Activated CD4-positive, alpha-beta T cell treated with anti-CD3 and anti-CD28 coated beads for 36 hours (primary cell): ENCODE measurements at places on chromosomes 1 and 21.

GRCh38 chr1:241061062-241061461 is 295.9 kb downstream of the RGS7 start:
- no peak for DNase-seq

DNA sequence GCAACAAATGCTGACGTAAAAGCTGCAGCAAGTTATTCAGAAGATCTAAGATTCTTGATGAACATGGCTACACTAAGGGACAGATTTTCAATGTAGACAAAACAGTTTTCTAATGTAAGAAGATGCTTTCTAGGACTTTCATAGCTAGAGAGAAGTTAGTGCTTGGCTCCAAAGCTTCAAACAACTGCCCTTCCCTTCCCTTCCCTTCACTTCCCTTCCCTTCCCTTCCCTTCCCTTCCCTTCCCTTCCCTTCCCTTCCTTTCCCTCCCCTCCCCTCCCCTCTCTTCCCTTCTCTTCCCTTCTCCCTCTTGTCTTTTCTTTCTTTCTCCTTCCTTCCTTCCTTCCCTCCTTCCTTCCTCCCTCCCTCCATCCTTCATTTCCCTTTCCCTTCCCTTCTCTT is 365.3 kb upstream of the ADGRL4 start:
- DNase-seq = no peak

- DNase-seq = no peak
Observed at GRCh38 chr21:34110594-34111202, 37.3 kb downstream of the MRPS6 start.

DNA sequence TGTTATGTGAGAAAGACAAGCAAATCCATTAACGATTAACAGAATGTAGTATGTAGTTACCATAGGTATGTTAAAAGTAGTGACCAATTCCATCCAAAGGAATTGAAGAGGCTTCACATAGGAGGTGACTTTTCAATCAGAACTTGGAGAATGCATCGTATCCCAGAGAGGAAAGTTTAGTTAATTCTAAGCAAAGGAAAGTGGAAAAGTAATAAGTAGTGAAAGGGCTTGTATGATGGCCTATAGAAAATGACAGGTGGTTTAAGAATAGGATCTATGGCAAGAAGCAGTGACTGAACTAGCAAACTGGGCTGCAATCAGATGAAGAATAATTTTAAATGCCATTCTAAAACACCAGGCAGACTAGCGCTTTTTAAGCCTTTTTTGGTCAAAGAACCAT is 16.6 kb downstream of the SCMH1 start:
- DNase-seq = no peak

DNA sequence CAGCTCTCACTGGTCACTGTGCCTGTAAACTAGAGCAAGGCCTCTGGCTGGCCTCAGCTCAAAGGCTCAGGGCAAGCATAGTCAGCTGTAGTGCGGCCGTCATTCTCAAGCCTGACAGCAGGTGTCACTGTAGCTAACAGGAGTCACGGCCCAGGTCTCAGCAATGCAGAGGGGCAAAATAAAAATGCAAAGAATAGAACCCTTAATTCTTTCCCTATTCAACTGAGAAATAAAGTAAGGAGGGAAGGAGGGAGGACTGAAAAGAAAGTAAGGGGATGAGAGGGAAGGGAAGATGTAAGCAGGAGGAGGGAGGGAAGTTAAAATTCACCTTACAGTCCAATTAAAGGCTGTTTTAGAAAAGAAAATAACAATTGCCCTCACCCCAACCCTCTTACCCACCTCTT is 106.1 kb downstream of the KIAA0319L start:
- peak; percentile 89 for DNase-seq
